ENCODE measurements at places on chromosomes 7 and 10.

- DNase-seq, result peak; percentile 42
Measured at GRCh38 chr7:135414850-135415439, 95.0 kb downstream of the CNOT4 start.

DNA sequence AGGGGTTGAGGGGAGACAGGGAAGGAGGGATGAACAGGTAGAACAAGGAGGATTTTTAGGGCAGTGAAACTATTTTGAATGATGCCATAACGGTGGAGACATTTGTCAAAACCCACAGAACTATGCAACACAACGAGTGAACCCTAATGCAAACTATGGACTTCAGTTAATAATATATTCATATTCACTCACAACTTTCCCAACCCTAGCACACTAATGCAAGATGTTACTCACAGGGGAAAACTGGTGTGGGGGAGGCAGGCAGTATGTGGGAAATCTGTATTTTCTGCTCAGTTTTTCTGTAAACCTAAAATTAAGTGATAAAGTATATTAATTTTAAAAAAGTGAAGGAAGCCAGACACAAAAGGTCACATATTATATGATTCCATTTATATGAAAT lies 17.3 kb downstream of the GNA12 start:
- DNase-seq, result no peak

- no peak for DNase-seq
Measured at GRCh38 chr7:142908290-142908689, 22.7 kb upstream of the TRPV6 start.

DNA sequence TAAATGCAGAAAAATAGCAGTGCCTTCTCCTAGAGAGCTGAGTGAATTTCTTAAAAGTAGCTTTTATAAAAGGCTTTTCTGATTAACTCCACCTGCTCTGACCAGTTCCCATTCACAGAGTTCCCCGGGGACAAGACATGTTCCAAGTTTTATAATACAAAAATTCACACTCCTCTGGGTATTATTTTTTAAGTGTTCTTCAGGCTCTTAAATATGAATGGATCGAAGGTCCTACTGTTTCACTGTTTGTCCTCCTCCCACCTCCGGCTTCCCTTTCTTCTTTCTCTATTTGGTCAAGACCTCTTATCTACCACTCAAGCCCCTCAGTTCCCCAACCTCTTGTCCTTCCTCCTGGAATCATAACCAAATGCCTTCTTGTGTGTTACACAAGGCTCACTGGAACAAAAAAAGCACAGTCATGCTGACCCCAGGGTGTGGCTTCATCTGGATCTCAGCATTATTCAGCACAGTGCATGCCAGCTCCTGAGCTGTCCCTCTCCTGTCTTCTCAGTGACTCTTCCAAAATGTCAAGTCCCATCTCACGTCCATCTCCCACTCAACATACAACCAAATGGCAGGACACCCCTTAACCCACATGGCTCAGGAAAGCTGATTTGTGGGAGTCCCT lies 222.4 kb downstream of the SORCS1 start:
- DNase-seq, result no peak

GRCh38 chr7:35246819-35247218 lies 7.1 kb downstream of the TBX20 start:
- DNase-seq, result no peak

Data from activated CD4-positive, alpha-beta T cell treated with anti-CD3 and anti-CD28 coated beads, Interleukin-2, Interleukin-6, amounts not matched to agents 100 ng/mL and 50 ng/mL, durations not matched to agents 16 hours and 8 hours (primary cell).